ENCODE measurements at places on chromosomes 11 and 22.

DNA sequence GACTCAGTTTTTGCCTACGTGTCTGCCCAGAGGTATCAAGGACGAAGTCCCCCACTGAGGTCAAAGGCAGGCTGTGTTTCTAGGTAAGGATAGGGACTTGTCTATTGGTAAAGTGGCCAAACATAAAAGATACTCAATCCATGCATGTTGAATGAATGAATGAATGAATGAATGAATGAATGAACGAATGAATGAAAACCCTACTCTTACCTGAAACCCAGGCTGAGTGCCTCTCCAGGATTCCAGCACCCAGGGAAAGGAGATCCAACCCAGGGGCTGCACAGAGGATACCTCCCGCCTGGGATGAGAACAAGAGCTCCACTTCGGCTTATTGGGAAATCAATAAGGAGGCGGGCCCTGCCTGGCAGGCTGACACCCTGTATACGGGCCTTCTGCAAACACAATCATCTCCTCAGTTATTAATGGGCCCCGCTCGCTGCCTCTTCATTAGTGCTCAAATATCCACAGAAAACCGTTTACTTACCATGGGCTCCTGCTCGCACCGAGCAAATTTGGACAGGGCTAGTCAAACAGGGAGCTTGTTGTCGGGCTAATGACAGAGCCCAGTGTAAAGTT is 177.4 kb downstream of the BUD13 start:
- no peak for DNase-seq

- DNase-seq, result no peak
Measured at GRCh38 chr11:74677131-74677530, 54.1 kb downstream of the CHRDL2 start.

DNA sequence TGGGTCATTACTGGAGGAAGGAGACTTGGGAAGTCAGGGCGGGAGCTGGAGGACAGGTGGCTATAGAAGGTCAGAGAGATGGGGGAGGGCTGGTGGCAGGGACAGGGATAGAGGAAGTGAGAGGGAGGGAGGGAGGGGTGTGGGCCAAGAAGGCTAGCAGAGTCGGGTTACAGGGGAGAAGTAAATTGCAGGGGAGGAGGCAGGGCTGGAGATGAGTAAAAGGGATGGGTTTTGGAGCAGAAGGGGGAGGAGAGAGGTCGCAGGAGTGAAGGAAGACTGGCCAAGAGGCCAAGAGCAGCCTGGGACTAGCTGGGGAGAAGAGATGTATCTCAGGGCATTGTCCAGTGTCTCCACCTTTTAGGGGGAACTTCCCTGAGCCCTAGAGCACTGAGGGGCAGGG is 33.0 kb downstream of the LRRC10B start:
- DNase-seq, result peak; percentile 77

- DNase-seq, result no peak
Measured at GRCh38 chr22:46860562-46860961, 98.1 kb downstream of the TBC1D22A start.

DNA sequence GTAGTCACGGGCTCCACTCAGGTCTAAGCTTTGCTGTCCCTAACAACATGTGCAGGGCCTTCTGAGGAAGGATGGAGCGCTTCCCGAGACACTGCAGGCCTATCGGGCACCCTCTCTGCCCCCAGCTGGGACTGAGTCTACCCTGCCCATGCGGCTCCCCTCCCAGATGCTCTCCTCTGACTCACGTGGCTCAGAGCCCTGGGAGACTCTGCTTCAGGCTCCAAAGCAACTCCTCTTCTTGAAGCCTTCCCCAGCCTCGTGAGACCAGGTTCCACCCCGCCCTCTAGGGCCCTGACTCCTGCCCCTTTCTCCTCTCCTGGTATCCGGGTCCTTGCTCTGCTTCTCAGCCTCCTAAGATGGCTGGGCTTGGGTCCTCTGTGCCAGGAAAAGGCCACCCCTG is 28.4 kb upstream of the ARFGAP3 start:
- DNase-seq, result no peak

GRCh38 chr22:36758792-36759271 is 17.1 kb downstream of the IFT27 start:
- no peak for DNase-seq

DNA sequence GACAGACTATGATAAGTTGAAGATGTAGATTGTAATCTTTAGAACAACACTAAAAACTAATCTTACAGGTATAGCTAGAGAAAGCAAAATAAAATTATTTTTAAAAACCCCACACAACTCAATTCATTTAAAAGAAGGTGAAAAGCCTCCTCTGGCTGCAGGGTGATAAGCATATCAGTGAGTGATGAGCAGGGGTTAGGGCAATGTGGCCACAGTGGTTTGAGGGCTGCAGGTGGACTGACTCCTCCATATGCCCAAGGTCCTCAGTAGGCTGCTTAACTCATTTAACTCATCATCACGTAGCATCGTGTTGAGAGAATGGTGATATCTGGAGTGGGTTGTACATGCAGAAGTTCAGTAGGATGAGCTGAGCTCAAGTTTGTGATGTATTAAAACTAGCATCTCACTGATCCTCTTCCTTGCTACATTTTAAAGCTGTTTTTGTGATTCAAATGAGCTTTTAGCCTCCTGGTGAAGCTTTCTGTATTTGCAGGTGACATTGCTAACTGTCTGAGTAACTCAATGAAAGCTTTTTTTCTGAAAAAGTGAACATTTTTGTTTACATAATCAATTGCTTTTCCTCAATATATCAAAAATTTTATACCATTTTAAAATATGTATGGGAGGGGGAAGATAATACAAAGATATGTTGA is 37.0 kb upstream of the SC5D start:
- DNase-seq, result no peak

DNA sequence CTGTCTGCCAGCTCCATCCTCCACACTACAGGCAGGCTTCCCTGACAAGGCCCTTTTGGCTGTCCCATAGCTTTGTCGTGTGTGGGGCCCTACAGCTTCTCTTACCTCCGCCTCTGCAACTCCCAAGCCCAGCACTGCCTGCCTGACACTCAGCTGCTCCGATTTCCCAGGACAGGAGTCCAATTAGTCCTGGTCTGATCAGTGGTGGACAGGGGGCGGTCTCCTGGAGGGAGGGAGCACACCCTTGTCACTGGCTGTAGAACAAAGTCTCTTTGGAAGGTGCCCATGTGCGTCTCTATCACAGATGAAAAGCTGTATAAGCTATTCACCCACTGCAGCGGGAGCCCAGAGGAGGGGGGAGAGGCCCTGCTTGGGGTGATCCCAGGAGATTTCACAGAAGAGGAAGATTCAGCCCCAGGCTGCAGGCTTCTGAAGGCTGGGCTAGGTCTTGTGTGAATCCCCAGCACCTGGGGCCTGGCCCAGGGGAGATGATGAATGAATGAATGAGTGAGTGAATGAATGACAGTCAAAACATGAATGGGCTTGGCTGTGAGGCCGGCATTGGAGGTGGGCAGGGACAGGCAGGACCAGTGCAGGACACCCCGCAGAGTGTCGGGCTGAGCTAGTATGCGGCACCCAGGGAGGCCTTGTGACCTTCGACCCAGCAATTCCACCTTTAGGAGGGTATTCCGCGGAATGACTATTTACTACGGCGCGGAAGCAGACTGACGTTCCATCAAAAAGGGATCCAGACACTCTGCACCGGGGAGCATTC is 142.4 kb downstream of the CACNA1I start:
- no peak for DNase-seq

- no peak for DNase-seq
Measured at GRCh38 chr22:39554151-39554550, 16.4 kb upstream of the CACNA1I start.

DNA sequence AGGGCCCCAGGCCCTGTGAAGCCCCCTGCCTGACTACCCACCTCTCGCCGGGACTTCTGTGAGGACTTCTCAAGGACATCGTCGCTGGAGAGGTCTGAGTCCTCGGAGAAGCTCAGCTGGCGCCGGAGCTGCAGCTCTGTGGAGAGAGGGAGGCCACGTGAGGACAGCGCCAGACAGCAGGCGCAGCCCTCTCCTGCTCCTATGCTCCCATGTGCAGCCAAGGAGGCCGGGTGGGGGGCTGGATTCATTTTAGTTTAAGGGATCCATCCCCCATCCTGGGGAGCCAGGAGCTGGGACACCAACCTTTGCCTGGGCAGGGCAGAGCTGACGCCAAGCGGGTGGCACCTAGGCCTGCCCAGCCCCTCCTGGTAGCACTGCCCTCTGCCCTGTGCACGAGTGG is 42.4 kb upstream of the BID start:
- no peak for DNase-seq

DNA sequence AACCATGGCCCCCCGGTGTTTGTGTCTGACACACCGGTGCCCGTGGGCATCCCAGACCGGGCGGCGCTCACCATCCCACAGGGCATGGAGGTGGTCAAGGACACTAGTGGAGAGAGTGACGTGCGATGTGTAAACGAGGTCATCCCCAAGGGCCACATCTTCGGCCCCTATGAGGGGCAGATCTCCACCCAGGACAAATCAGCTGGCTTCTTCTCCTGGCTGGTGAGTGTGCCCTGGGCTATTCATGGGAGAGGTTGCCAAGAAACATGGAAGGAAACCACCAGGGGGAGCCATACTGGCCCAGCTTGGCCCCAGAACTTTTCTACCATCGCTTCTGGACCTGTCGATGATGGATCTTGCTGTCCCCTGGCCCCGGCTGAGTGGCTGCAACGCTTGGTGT is 36.5 kb downstream of the PRDM11 start:
- DNase-seq, result peak; percentile 58

DNA sequence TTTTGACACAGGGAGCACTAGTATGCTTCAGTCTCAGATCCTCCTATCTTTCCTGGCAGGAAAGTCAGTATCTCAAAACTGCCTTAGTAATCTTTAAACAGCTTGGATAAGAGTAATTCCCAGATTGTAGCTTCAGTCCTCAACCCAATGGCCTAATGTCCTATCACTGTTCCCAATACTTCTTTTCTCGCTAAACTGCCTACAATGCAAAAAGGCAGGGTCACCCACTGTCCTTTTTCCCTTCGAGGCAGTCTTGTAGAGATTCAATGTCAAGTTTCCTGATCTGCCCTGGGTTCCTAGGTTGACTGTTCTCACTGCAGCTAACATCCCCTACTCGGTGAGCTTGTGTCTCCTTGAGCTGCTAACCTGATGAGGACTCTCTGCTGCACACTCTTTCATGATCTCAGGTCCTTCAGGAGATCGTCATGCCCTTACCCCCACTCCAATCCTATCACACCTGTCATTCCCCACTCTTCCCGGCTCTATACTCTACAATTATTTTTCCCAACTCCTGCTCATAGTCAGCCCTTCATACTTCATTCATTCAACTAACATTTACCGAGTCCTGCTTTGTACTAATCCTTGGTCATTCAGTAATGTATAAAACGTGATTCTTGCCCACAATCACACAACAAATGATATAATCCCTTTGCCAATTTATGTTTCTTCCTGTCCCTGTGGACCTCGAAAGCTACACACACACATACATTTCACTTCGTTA is 904 bp downstream of the C2CD3 start:
- peak; percentile 64 for DNase-seq

DNA sequence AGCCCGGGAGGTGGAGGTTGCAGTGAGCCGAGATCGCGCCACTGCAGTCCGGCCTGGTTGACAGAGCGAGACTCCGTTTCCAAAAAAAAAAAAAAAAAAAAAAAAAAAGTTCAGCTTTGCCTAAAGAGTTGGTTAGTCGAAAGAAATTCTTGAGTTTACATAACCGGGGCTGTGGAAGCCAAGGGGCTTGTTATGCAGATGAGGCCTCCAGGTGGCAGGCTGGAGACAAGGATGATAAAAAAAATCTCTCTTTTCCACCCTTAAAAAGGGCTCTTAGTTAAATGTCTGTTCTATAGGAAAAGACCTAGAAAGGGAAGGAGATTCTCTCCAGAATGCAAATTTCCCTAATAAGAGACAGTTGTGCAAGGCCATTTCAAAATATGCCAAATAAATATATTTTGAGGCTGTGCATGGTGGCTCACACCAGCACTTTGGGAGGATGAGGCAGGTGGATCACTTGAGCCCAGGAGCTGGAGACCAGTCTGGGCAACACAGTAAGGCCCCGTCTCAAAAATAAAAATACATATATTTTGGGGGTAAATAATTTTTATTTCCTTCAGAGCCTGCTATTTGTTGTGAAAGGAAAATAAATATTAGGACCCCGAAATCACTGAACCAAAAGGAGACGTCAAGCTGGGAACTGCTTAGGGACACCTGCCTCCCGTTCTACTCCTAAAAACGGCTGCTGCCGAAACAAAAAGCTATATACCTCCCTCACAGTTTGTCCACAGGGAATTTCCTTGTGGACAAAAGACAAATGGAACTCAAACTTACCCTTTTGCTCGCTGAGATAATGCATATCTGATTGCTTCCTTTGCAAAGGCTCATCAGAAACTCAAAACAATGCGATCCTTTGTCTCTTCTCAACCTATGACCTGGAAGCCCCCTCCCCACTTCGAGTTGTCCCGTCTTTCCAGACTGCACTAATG is 2.4 kb upstream of the IFITM2 start:
- peak; percentile 85 for DNase-seq
